Right lung (tissue), 10 donors: ENCODE measurements at places on chromosomes 6 and 20. TPM values are rescaled to one million over a fixed set of nuclear protein-coding genes. Genes with fewer than 3 reads are reported as not detected.

Gene SLC17A1
- polyA plus RNA-seq: 0.08 TPM

Gene KCNQ5
- polyA plus RNA-seq: 3.4 TPM

Gene DEFB132
- not detected for polyA plus RNA-seq

Gene PTK6
- 0.82 TPM for polyA plus RNA-seq

Gene HLA-DPA1
- polyA plus RNA-seq: 33.5 TPM

Gene NAA20
- 64.7 TPM for polyA plus RNA-seq

Gene PROKR2
- not detected for polyA plus RNA-seq

Gene LRRC1
- polyA plus RNA-seq: 9.4 TPM

Gene HCRTR2
- 0.12 TPM for polyA plus RNA-seq

Gene SGK2
- polyA plus RNA-seq: 9.5 TPM

Gene NKX2-2
- 0.12 TPM for polyA plus RNA-seq

Gene PBOV1
- 0.04 TPM for polyA plus RNA-seq

Gene CMTR1
- 51.0 TPM for polyA plus RNA-seq

Gene NPEPL1
- polyA plus RNA-seq: 36.8 TPM

Gene WFDC5
- not detected for polyA plus RNA-seq

Gene KHDC1
- 10.5 TPM for polyA plus RNA-seq

Gene BCAS4
- 8.5 TPM for polyA plus RNA-seq

Gene UNC93A
- polyA plus RNA-seq: not detected
